Pancreas (tissue), 10 donors: ENCODE measurements at places on chromosomes 4 and X. TPM values are rescaled to one million over a fixed set of nuclear protein-coding genes. Genes with fewer than 3 reads are reported as not detected.
A peak's percentile ranks its signal among the peaks of the same experiment; 100 is the strongest.

CSAG3 gene
- total RNA-seq: not detected

FABP2 gene
- not detected for total RNA-seq

NFKB1 gene
- 16.1 TPM for total RNA-seq

DDX53 gene
- total RNA-seq: not detected

NOX1 gene
- total RNA-seq: not detected

HS3ST1 gene
- total RNA-seq: 0.32 TPM

NLGN3 gene
- 0.56 TPM for total RNA-seq

CYSLTR1 gene
- total RNA-seq: 0.46 TPM

PRR32 gene
- not detected for total RNA-seq

XAGE1A gene
- not detected for total RNA-seq

ANAPC4 gene
- 13.5 TPM for total RNA-seq

DNA sequence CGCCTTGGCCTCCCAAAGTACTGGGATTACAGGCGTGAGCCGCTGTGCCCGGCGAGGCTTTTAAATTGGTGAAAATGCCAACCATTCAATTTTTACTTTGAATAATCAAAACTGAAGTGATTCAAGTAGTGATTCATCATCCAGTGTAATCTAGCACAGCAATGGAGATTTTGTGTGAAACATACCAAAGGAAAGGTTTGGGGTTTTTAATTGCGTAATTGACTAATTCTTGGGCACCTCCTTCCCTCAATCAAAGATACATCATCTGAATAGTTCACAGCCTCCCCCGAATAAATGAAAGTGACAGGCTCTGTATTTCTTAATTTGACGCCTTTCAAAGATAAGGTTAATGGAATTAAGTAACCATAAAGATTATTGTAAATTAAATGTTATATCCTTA lies 69.0 kb downstream of the DMD start:
- no peak overlapping the region for H3K27ac ChIP-seq
- no peaks in the 10 kb centered on the region for H3K4me1 ChIP-seq
- H3K36me3 ChIP-seq: no peaks in the 10 kb centered on the region
- H3K27me3 ChIP-seq: no peaks in the 10 kb centered on the region

DNA sequence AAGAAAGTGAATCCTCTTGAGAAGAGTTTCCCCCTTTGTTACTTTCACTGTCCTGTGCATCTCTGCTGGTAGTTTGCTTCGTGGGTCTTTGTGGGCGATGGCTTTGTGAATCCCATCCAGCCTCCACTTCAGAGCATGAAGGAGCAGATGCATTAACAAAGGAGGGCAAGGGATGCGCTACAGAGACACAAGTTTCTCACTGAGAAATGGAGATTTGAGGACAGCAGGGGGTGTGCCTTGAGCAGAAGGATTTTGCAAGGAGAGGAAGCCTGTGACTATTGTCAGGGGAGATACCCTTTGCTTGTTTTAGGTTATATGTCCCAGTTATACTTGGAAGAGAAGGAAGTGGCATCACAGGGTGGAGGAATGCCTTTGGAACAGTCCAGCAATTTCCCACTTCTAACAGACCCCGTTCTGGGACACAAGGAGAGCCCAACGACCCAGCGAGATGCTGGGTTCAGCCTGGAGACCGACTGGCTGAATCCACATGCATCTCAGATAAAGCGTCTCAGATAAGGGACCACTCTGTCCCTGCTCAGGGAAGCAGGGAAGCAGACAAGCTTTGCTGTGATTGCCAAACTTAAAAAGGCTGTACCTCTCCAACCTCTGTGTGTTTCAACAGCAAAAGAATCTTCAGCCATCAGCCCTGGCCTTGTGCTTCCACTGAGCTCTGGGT lies 314.6 kb upstream of the GATB start:
- H3K4me1 ChIP-seq: no peaks in the 10 kb centered on the region
- no peaks in the 10 kb centered on the region for H3K36me3 ChIP-seq
- H3K4me3 ChIP-seq: no peak overlapping the region

DNA sequence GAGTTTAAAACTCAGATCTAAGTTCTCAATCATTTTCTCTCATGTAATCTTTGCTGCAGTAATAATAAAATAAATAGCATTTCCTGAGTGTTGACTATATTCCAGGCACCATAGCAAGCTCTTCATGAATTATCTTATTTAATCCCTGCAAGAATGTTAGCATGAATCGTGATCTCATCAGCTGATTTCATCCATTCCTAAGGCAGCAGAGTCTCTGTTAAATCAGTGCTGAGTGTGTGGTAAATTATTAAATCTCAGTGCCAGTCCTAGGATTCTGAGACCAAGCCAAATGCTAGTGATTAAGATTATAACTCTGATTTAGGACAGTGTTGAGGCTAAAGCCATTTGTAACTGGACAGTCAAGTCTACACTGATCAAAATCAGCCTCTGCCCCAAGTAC lies 240.3 kb upstream of the TAPT1 start:
- no peak overlapping the region for H3K4me3 ChIP-seq
- no peaks in the 10 kb centered on the region for H3K36me3 ChIP-seq
- H3K27me3 ChIP-seq: no peaks in the 10 kb centered on the region
- no peaks in the 10 kb centered on the region for H3K4me1 ChIP-seq
- no peak overlapping the region for H3K27ac ChIP-seq

DNA sequence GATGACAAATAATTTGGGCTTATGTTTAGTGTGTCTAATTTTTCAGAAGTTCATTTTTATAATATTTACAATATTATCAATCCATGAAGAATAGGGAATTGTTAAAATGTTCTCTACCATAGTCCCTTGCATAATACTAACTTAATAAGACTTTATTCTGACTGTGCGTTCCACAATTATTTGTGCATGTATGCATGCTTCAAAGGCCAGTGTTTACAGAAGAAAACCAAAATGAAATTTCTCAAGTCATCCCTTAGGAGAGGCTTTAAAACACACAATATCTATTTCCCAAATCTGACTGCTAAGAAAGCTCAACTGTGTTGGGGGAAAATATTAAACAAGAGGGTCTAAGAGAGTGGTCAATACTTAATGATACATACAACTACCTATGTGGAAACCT lies 226.3 kb upstream of the ANKRD50 start:
- H3K4me1 ChIP-seq: peaks cover 42% of the 10 kb centered on the region
- H3K4me3 ChIP-seq: no peak overlapping the region
- no peak overlapping the region for H3K27ac ChIP-seq

DNA sequence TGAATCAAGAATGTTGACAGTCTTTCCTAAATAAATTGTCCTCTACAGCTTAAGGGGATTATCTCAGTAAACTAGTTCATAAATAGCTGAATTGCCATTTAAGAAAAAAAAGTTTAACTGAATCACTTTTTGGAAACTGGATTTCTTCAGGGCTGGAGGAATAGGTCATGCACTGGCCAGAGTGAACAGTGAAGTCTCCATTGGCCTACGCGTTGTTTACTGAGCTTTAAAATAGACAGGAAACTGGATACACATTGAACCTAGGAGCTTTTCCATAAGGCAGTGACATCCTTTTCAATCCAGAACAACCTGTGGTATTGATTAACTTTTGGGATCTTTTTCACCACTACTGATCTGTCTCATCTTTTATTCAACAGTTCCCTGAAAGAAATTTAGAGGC lies 58.0 kb downstream of the COL4A6 start:
- DNase-seq: no peak
- no peaks in the 10 kb centered on the region for H3K27me3 ChIP-seq
- no peaks in the 10 kb centered on the region for H3K4me1 ChIP-seq
- H3K36me3 ChIP-seq: no peaks in the 10 kb centered on the region

DNA sequence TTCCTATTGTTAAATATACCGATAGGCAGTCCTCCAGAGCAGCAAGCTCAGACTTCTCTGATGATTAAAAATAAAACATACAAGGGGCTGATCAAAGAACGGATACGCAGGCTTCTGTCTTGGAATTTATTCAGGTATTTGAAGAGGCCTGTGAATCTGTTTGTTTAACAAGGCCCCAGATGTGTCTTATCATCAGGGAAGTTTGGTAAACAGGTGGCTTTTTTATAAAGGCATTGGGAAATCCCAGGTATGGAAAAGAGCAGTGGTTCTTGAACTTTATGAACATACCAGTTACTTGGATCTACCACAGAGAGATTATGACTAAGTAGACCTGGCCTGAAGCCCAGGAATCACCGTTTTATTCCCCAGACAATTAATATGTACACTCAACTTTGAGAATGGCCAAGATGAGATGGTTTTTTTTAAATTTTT lies 47.9 kb downstream of the SOWAHB start:
- DNase-seq: no peak
- H3K27ac ChIP-seq: no peak overlapping the region
- no peak overlapping the region for H3K4me3 ChIP-seq
- H3K27me3 ChIP-seq: no peaks in the 10 kb centered on the region

DNA sequence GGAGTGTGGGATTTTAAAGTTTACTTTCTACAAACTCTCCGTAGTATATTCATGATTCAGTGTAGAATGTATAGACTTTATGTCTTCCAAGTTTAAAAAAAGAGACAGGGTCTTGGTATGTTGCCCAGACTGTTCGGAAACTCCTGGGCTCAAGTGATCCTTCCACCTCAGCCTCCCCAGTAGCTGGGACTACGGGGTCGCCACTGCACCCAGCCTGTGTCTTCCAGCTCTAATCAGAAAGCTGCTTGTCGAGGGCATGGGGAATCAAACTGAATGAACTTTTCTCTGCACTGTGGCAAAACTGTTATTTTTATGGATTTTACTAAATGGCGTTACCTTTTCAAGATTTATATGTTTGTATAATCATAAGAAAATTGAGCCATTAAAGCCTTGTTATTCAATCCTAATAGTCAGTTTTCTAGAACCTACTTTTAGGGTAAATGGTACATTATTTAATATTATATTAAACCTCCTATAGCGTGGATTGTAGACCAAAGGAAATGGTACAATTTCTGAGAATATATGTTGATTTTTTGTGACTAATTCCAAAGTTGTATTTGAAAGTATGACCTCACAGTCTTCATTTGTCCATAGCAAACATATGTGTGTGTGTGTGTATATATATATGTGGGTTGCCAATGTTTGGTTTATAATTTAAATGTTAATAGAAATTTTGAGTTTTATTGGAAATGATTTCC lies 1.1 kb downstream of the BLOC1S4 start:
- H3K4me3 ChIP-seq: peak overlapping the region; percentile 93
- H3K27me3 ChIP-seq: no peaks in the 10 kb centered on the region
- H3K27ac ChIP-seq: peak overlapping the region; percentile 83
- H3K36me3 ChIP-seq: no peaks in the 10 kb centered on the region
- no peak for DNase-seq

- no peak for DNase-seq
- H3K27ac ChIP-seq: no peak overlapping the region
- H3K27me3 ChIP-seq: no peaks in the 10 kb centered on the region
- peaks cover 3% of the 10 kb centered on the region for H3K4me1 ChIP-seq
Observed at GRCh38 chr4:84480082-84480481, 19.0 kb downstream of the NKX6-1 start.

- peaks cover 8% of the 10 kb centered on the region for H3K4me1 ChIP-seq
- no peak overlapping the region for H3K27ac ChIP-seq
- H3K4me3 ChIP-seq: no peak overlapping the region
- no peak for DNase-seq
- H3K36me3 ChIP-seq: no peaks in the 10 kb centered on the region
- H3K27me3 ChIP-seq: no peaks in the 10 kb centered on the region
Observed at GRCh38 chr4:37765741-37766140, 60.7 kb upstream of the PGM2 start.

- no peaks in the 10 kb centered on the region for H3K36me3 ChIP-seq
- no peaks in the 10 kb centered on the region for H3K4me1 ChIP-seq
- no peaks in the 10 kb centered on the region for H3K27me3 ChIP-seq
- no peak for DNase-seq
Observed at GRCh38 chrX:106302304-106302703, 134.2 kb downstream of the PWWP3B start.

DNA sequence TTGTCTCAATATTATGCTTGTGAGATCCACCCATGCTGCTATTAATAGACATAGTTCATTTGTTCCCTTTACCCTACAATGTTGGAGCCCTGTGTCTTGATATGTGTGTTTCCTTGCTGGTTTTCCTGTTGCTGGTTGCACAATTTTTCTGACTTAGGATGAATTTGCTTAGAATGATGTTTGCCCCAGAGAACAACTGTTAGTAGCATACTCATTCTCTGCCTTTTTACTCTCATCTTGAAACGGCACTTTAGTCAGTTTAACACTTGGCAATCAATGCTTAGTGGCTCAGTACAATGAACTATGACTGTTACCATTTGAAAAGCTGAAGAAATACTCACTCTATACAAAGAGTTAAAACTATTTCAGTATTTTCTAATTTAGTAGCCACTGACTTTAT lies 158.8 kb upstream of the NDST4 start:
- H3K4me3 ChIP-seq: no peak overlapping the region
- H3K27ac ChIP-seq: no peak overlapping the region
- DNase-seq: no peak
- no peaks in the 10 kb centered on the region for H3K4me1 ChIP-seq

DNA sequence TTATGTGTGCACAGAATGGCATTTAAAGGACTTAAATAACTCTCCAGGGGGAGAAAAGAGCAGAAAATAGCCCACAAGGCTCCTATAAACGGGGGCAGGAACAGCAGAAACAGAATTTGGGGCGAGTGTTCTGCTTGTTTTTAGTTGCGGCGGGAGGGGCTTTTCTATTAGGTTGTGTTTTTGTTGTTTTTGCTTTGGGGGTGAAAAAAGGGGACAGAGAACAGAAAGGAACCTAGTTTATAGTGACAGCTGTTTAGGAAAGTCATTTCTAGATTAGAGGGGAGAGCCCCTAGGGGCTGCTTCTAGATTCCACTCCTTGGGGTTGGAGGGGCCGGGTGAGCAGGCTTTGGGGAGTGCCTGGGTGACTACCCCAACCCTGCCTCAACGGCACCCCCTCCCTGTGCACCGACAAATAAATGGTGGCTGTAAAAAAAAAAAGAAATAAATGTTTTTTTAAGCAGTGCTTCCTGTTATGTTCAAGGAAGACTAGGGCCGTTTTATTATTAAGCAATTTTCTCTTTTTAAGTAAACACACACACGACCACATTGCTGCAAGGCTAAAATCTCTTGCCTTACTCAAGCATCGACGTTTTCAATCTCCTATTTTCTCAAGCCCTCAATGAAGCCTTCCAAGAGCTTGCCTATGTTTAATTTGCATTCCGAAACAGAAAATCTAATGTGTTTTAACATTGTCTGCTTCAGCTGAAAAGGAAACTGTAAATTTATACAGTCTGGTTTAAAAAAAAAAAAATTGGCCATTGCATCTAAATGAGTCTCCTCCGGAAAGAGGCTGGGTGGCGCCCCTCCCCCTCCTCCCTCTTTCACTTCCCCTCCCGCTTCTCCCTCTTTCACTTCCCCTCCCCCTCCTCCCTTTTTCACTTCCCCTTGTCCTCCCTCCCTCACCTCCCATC lies 123.3 kb upstream of the TBL1X start:
- no peaks in the 10 kb centered on the region for H3K36me3 ChIP-seq
- H3K4me1 ChIP-seq: no peaks in the 10 kb centered on the region
- peak overlapping the region; percentile 14 for H3K4me3 ChIP-seq
- peak overlapping the region; percentile 58 for H3K27ac ChIP-seq
- no peaks in the 10 kb centered on the region for H3K27me3 ChIP-seq

DNA sequence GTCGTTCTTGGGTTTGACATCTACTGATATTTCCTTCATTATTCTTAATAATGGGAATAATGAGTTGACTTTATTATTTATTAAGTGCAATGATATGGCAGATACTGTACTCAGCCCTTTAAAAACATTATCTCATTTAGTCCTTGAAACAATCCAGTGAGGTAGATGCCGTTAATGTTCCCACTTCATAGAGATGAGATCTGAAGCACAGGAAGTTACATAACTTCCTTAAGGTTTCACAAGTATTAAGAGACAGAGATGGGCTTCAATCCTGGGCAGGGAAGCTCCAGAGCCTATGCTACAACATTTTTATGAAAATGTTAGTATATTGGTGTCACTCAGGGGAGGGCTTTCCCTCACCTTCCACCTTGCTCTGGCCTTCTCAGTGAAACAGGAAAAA lies 9.7 kb upstream of the KLHL13 start:
- no peak overlapping the region for H3K27ac ChIP-seq
- no peak overlapping the region for H3K4me3 ChIP-seq
- DNase-seq: no peak
